ENCODE measurements at places on chromosomes 1 and 21.

DNA sequence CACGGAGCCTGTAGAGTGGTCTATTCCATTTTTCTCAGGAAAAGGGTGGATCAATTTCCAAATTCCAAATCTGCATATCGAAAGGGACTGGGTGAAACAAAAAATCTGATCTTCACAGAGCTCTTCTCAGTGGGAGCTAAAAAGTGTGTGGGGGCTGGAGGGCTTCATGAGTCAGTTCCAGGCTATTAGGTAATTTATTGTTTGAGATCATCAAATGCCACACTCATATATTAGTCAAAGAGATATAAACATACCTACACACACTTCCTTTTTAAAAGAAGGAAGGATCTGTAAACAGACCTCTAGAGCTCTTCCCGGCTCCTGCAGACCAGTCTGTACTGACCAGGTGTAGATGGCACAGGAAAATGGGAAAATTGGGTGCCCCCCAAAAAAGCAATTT lies 175.4 kb downstream of the ZBTB18 start:
- no peak for DNase-seq
- no peak overlapping the region for H3K27ac ChIP-seq
- peaks cover 10% of the 10 kb centered on the region for H3K4me1 ChIP-seq
- no peak overlapping the region for H3K4me3 ChIP-seq

- no peak overlapping the region for H3K4me3 ChIP-seq
- no peak for DNase-seq
- H3K36me3 ChIP-seq = no peaks in the 10 kb centered on the region
- H3K27ac ChIP-seq = no peak overlapping the region
- peaks cover 3% of the 10 kb centered on the region for H3K4me1 ChIP-seq
Measured at GRCh38 chr1:234488054-234489006, 9.4 kb upstream of the TARBP1 start.

GRCh38 chr1:10484521-10484920 lies 9.8 kb downstream of the PEX14 start:
- H3K4me1 ChIP-seq = no peaks in the 10 kb centered on the region
- H3K4me3 ChIP-seq = no peak overlapping the region
- H3K36me3 ChIP-seq = no peaks in the 10 kb centered on the region
- no peak for DNase-seq

DNA sequence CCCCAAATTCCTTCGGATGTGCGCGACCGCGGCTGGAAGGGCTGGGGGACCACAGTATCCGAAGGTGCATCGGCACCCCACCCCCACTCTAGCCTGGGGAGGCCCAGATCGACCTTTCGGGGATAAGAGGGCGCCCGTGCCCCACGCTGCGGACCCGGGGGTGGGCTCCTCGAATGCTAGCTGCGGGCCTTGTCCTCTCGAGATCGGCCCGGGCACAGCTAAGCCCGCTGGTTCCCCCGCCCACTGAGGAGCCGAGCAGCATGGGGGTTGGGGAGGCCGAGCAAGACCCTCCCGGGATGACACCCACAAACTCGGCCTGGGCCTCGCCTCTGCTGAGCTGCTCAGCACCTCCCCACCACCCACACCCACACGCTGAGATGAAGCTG lies 653 bp upstream of the IFFO2 start:
- H3K36me3 ChIP-seq = no peaks in the 10 kb centered on the region
- peak overlapping the region; percentile 56 for H3K4me3 ChIP-seq
- H3K27me3 ChIP-seq = no peaks in the 10 kb centered on the region
- no peak for DNase-seq
- peak overlapping the region; percentile 60 for H3K27ac ChIP-seq

DNA sequence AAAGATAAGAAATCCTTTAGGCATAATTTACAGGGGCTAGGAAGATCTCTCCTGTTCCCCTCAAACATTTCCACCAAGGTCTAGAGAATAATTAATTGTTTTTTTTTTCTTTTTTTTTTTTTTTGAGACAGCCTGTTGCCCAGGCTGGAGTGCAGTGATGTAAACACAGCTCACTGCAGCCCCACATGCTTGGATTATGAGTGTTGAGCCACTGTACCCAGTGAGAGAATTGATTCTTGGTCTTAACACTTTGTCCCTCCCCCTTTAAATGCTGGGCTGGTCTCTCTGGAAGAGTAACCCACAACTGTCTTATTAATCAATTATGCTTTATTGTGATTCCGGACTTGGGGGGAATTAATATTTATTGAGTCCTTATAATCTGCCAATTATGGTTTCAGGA lies 33.4 kb downstream of the ATF3 start:
- peaks cover 13% of the 10 kb centered on the region for H3K4me1 ChIP-seq
- DNase-seq = no peak
- no peaks in the 10 kb centered on the region for H3K27me3 ChIP-seq
- H3K27ac ChIP-seq = no peak overlapping the region
- H3K36me3 ChIP-seq = no peaks in the 10 kb centered on the region

DNA sequence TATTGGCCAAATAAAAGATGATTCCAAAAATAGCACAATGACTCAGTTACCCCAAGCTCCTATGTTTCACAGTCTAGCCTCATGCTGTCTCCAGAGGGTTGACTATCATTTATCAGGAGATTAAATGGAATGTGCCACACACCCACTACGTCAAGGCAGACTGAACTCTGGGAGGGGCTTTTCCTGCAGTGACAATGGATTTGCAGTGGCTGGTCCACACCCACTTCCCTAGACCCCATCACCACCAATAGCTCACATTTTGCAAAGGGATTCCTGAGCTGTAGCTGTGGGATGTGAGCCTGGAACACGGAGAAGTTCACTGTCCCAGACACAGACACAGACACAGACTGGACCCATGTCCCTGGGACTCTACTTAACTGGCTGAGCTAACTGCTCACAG lies 77.1 kb downstream of the HLCS start:
- peak overlapping the region; percentile 58 for H3K27ac ChIP-seq
- H3K27me3 ChIP-seq = no peaks in the 10 kb centered on the region
- no peak overlapping the region for H3K4me3 ChIP-seq
- peaks cover 7% of the 10 kb centered on the region for H3K4me1 ChIP-seq
- DNase-seq = no peak

DNA sequence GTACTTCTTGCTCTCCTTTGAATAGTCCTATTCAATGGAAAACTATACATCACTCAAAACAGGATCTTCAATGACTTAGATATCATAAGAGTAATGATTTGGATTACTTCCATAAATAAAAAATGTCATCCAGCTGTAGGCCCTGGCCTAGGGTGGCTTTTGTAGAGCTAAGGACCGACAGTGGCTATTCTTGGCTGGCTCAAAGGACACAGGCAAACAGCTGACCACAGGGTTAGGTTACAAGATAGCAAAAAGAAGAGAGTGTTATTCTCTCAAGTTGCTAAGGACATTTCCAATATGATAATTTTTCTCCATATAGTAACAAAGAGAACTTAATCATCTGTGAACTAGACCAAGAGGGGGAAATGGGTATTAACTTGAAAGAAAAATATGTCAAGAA lies 495.1 kb downstream of the PLPP3 start:
- no peak overlapping the region for H3K4me3 ChIP-seq
- H3K27me3 ChIP-seq = no peaks in the 10 kb centered on the region
- H3K4me1 ChIP-seq = peaks cover 13% of the 10 kb centered on the region
- H3K36me3 ChIP-seq = no peaks in the 10 kb centered on the region
- H3K27ac ChIP-seq = no peak overlapping the region

GRCh38 chr1:36656838-36657237 lies 174.1 kb upstream of the CSF3R start:
- no peak for DNase-seq
- no peak overlapping the region for H3K4me3 ChIP-seq
- no peak overlapping the region for H3K27ac ChIP-seq
- H3K4me1 ChIP-seq = no peaks in the 10 kb centered on the region

GRCh38 chr1:17059391-17060305 lies 5.8 kb upstream of the SDHB start:
- DNase-seq = peak; percentile 54
- no peak overlapping the region for H3K4me3 ChIP-seq
- H3K27ac ChIP-seq = no peak overlapping the region
- H3K27me3 ChIP-seq = no peaks in the 10 kb centered on the region

- DNase-seq = no peak
- H3K36me3 ChIP-seq = no peaks in the 10 kb centered on the region
- no peaks in the 10 kb centered on the region for H3K27me3 ChIP-seq
- peaks cover 8% of the 10 kb centered on the region for H3K4me1 ChIP-seq
- H3K4me3 ChIP-seq = no peak overlapping the region
Measured at GRCh38 chr1:213122514-213122929, 71.5 kb downstream of the RPS6KC1 start.

GRCh38 chr1:93353286-93353685 lies 7.6 kb downstream of the DR1 start:
- H3K27me3 ChIP-seq = no peaks in the 10 kb centered on the region
- DNase-seq = no peak
- peaks cover 37% of the 10 kb centered on the region for H3K36me3 ChIP-seq
- H3K27ac ChIP-seq = no peak overlapping the region

GRCh38 chr1:91619881-91620280 lies 119.2 kb downstream of the CDC7 start:
- H3K27me3 ChIP-seq = no peaks in the 10 kb centered on the region
- H3K27ac ChIP-seq = no peak overlapping the region
- H3K4me3 ChIP-seq = no peak overlapping the region
- peaks cover 40% of the 10 kb centered on the region for H3K4me1 ChIP-seq
- DNase-seq = no peak
- no peaks in the 10 kb centered on the region for H3K36me3 ChIP-seq
